GM12864 (cell line): ENCODE measurements at places on chromosomes 1 and 21.

- no peak for DNase-seq
Observed at GRCh38 chr1:204069887-204070286, 3.0 kb upstream of the SOX13 start.

DNA sequence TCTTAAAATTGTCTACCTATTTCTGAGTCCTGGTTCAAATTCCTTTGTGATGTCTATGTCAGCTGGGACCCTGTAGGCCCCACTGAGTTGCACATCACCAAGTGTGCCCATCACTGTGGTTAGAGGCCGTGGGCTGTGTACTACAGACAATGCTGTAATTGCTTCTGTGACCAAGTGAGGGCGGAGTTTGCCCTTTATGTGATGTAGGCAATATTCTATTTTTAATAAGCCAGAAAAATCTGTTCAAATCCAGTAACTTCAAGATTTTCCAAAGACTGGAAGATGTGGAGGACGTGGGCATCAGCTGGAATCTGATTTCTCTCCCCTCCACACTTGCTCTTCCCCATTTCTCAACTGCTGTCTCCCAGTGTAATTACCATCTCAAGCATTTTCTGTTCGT is 215.4 kb downstream of the PBX1 start:
- no peak for DNase-seq

GRCh38 chr1:38083541-38083940 is 36.9 kb upstream of the POU3F1 start:
- DNase-seq = no peak

DNA sequence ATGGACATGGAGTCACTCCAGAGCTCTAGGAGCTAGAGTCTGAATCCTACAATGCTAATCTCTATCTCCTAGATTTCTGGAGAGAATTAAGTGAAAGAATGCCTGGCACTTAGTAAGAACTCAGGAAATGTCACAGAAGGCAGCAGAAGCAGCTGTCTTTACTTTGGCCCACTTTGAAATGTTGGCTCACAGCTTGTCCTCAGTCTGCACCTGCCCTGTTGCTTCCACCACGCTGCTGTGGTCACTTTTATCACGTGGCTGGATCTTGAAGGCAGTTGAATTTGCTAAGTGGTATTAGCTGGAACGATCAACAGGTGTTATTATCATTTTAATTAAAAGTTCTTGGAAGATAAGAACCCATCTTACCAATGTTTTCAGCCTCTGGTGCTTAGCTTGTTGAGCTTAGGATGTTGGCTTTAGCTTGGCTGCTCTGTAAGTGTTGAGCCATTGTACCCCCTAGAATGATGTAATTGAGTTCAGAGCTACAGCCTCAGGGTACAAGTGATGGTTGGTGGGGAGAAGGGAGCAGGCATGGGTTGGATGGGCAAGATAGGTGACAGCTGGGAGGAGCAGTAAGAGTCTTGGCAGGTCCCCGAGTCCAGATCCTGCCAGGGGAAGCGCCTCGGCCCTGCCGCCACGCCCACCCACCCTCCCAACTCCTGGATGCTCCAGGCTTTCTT is 41.9 kb upstream of the EPS8L3 start:
- DNase-seq = no peak

GRCh38 chr1:20992322-20993056 is 184.2 kb downstream of the EIF4G3 start:
- DNase-seq = no peak

- DNase-seq = no peak
Observed at GRCh38 chr1:113141650-113142473, 68.9 kb downstream of the LRIG2 start.

- no peak for DNase-seq
Observed at GRCh38 chr1:60229821-60230220, 156.3 kb upstream of the C1orf87 start.

DNA sequence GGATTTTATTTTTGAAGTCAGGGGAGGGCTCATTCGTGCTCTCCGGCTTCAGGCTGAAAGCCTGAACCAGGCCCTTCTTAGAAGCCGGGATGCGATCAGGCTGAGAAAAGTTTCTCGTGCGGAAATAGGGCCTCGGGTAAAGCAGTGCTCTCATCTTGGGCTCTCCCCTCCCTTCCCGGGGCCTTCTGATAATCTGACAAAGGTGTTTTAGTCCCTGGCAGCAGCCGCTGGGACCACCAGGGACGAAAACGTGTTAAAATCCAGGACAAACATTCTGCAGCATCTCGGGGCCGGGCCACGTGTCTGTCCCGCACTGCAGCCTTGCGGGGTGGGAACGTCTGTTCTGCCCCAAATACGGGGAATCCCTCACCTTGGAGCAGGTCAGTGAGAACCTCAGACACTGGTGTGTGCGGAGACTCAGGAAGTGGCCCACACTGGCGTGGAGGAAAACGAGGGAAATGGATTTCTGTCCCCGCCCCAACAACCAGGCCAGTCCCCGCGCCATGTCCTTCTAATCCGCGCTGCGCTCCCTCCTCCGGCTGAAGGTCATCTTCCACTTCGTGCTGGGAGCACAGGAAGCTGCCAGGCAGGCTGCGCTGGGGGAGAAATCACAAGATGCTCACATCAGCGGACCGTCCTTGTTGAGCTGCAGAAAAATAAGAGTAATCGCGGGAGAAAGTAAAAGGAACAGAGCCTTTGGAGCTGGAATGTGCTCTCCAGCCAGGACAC is 16.6 kb upstream of the AJAP1 start:
- no peak for DNase-seq

DNA sequence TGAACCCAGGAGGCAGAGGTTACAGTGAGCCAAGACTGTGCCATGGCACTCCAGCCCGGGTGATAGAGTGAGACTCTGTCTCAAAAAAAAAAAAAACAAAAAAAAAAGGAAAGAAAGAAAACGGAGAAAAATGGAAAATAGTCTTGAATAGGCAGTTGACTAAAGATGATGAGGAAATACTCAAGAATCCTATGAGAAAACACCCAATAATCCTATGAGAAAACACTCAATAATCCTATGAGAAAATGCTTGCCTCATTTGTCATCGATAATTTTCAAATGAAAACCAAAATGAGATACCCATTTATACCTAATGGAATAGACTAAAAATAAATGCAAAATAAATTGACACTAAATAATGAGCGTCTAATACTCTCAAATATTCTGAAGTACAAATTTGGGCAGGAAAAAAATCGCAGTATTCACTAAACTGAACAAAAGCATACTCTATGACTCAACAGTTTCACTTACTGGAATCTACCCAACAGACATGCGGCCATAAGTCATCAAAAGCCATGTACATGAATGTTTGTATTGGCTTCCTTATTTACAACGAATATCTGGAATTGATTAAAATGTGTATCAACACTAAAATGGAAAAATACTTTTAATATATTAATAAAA is 733.9 kb upstream of the CHRM3 start:
- DNase-seq = no peak

GRCh38 chr1:193310564-193310963 is 124.2 kb upstream of the B3GALT2 start:
- no peak for DNase-seq

- no peak for DNase-seq
Observed at GRCh38 chr1:19342062-19342750, 30.1 kb downstream of the SLC66A1 start.

DNA sequence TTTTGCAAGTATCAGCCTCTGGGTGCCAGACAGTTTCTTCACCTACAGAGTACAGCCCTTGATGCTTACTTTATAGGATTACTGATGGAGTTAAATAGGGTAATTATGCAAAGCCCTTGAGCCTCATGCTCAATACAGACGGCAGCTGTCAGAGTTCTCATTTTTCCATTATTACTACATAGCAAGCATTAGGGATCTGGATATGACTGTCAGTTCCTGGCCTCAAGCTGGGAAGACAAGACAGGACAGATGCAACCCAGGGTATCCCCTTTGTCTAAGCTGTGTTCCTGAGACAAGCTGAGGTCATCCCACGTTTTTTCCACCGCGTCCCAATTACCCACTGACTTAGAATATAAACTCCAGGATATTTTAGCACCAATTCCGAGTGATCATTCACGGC is 94.4 kb downstream of the SLC35F3 start:
- no peak for DNase-seq

DNA sequence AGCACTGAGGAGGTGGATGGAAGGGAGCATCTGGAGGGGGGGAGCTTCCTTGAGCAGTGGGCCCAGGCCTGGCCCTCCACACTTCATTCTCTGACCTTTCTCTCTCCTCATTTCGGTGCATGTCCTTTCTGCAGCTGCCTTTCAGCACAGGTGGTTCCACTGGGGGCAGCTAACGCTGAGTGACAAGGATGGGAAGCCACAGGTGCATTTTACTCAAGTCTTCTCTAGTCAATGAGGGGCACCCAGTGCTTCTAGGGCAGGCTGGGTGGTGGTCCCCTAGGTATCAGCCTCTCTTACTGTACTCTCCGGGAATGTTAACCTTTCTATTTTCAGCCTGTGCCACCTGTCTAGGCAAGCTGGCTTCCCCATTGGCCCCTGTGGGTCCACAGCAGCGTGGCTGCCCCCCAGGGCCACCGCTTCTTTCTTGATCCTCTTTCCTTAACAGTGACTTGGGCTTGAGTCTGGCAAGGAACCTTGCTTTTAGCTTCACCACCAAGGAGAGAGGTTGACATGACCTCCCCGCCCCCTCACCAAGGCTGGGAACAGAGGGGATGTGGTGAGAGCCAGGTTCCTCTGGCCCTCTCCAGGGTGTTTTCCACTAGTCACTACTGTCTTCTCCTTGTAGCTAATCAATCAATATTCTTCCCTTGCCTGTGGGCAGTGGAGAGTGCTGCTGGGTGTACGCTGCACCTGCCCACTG is 43.2 kb downstream of the YARS1 start:
- no peak for DNase-seq

GRCh38 chr1:113940365-113941244 is 11.5 kb downstream of the HIPK1 start:
- DNase-seq = no peak

GRCh38 chr21:37472581-37472980 is 106.0 kb downstream of the DYRK1A start:
- DNase-seq = no peak

- no peak for DNase-seq
Observed at GRCh38 chr1:43908858-43909257, 24.7 kb upstream of the ARTN start.

- no peak for DNase-seq
Observed at GRCh38 chr1:16375521-16376340, 8.7 kb downstream of the SZRD1 start.

DNA sequence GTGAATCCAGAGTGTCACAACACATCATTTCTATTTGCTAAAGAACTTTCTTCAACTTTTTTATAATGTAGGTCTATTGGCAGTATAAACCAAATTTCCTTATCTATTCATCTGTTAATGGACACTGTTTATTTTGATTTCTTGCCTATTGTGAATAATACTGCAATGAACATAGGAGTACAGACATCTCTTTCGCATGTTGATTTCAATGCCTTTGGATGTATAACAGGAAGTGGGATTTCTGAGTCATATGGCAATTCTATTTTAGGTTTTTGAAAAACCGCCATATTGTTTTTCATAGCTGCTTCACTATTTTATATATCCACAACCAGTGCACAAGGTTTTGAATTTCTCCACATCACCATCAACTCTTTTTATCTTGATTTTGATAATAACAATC is 198.7 kb downstream of the KCNT2 start:
- no peak for DNase-seq

DNA sequence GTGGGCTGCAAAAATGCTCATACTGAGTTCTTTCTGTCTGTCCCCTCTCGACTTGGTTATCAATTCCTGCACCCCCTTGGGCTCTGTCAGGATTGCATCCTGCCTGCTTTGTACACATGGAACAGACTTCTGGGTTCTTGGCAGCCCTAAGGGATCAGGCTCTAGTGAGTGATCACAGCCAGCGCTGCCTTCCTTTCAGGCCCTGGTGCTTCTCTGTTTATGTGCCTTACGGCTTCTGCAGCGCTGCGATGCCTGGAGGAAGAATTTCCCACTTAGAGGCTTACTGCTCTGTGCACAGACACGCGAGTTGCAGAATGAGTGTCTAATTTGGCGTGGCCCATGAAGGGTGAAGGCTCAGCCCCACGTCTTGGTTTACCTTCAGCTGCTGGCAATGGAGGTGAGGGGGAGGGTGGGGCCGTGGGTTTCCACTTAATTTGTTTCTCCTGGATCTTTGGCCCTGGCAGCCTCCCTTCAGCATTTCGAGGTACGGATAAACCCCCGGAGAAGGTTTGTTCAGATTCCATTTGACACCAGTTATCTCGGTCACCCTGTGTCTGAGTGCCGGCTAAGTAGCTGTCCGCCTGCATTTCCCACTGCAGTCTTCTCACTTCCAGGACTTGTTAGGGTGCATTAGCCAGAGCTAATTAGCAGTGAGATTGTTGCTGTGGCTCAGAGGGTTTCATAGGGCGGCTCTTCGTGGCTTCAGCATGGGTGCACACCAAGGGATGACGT is 227.3 kb downstream of the DYRK1A start:
- DNase-seq = no peak

DNA sequence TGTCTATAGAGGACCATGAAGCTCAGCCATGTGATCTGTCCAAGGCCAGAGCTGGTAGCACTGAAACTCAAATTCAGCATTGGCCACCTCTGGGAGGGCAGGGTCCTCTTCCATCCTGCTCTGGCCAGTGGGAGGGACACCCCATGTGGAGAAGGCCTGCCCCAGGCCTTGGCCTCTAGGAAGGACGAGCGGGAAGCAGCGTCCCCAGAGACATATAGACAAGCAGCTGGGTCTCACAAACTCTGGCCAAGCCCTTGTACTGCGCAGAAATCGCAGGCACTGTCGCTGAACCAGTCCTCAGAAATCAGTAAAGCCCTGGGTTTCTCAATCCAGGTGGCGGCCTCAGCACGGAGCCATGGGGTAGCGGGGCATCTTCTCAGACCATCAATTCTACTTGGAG is 180.7 kb downstream of the HIVEP3 start:
- DNase-seq = no peak

GRCh38 chr1:6041432-6042062 is 4.1 kb upstream of the KCNAB2 start:
- no peak for DNase-seq

DNA sequence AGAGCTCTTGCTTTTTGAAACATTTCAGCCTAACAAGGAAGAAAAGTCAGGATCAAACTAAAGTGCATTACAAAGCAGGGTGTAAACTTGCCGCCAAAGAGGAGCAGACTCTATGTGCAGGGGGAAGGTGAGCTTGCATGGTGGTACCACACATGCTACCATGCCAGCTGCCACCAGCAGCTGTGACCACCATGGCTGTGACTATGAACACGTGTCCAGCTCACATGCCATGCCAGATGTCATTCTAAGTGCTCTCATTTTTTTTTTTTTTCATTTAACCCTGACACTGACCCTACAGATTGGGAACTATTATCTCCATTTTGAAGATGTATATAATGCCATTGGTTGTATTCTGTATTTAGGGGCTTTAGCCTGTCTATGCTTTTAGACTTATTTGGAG is 79.0 kb downstream of the PCP4 start:
- DNase-seq = no peak

DNA sequence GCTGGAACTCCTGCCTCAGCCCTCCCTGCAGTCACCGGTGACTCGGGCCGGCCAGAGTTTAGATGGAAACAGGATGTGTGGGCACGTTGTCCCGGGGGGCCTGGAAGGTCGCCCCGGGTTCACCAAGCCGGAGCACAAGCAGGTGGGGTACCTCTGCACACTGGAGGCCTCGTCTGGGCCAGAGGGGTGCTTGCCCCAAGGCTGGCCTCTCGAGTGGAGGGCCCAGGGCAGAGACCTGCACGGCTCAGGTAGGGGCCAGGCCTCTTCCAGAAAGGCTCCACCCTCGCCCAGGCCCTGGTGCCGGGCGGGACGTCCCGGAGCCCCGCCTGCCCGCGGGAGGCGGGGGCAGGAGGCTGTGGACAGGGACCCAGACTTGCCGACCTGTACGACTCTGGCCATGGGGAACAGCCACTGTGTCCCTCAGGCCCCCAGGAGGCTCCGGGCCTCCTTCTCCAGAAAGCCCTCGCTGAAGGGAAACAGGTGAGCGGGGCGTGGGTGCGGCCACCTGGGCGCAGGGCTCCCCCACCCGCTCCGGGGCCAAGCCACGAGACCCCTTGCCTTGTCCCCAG is at the start of gene PLEKHN1:
Gene PLEKHN1, plus strand, starts transcription at position 348 of the 569 bp plus-strand sequence. Its CDS starts 50 bp downstream, at position 398.
- no peak for DNase-seq
